Hepatocyte (in vitro differentiated cells): ENCODE measurements at places on chromosomes 6 and 20.

DNA sequence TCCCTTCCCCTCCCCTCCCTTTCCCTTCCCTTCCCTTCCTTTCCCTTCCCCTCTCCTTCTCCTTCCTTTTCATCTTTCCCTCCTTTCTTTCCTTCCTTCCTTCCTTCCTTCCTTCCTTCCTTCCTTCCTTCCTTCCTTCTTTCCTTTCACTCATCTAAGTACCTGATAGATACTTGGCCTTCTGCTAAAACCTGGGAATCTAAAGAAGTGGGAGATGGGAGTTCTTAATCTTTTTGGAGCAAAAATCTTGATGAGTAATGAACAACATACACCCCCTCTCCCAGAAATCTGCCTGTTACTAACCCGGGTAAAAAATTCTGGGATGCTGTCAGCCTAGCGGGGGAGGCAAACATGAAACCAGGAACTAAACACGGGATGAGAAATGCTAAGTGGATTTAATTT lies 100.7 kb downstream of the VEGFA start:
- no peak for DNase-seq

DNA sequence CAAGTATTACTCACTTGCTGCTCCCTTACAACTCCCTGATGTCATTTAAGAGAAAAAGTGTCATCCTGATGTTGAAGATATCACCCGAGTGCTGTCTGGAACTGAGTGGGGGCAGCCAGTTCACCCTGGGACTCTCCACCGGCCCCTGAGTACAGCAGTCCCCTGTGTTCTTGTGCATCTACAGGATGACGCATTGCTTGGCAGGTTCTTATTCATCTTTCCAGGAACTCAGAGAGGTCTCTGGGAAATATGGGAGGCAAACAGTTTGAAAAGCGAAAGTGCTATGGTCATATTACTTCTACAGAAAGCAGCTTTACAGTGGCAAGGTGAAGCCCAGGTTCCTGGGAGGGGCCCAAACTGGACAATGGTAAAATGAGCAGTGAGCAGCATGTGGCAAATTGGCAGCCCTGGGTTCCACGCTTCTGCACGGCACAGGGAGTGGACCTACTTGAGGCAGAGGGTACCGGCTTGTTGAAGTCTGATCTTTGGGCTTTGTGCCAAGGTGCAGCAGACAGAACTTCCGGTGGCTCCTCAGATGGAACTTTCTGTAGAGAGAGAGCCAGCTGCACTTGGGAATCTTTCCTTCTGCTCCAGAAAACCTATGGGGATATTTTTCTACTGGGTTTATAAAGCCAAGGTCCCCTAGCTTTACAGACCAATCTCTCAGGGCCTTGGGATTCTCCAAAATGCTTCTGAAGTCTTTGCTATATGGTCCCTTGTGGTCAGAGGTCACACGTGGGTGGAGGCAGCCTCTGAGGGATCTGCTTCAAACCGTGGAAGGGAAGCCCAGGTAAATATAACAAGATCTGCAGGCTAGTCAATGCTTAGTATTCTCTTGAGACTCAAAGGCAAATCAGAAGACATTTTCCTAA lies 128.3 kb downstream of the MAP3K7 start:
- DNase-seq = no peak

DNA sequence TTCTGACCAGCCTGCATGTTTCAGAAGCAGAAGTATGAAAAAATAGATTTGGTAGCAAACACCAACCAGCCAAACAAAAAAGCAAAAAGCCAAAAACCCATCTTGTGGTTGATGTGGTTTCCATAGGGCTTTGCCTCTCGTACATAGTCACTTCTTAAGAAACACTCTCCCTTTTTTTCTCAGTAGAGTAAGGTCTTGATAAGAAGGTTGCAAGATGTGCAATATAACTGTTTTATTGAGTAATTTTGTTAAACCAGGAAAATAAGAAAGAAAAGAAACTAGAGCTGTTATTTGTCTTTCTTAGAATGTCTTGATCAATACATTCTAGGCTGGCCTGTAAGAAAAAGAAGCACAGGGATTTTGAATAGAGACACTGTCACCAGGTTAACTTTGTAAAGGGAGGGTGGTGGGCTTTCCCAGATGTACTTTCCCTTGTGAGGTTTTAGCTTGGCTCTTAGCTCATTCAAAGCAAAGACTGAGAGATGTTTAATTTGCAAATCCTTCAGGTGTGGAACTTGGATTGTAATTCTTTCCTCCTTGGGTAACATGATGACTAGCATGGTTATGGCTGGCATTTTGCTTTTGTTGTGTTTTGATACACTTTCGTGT lies 49.7 kb downstream of the AKAP12 start:
- no peak for DNase-seq

DNA sequence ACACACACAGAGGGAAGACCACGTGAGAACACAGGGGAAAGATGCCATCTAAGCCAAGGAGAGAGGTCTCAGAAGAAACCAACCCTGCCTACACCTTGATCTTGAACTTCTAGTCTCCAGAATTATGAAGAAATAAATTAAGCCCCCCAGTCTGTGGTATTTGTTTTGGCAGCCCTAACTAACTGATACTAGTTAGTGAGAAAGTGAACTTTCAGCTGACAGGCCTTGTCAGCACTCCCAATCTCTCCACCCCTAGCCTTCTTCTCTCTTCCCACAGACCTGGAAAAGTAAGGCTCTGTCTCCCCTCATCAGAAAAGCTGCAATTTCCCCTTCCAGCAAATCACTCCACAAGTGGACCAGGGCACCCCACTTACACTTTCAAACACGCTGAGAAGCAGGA lies 108.6 kb upstream of the CDYL start:
- DNase-seq = no peak

DNA sequence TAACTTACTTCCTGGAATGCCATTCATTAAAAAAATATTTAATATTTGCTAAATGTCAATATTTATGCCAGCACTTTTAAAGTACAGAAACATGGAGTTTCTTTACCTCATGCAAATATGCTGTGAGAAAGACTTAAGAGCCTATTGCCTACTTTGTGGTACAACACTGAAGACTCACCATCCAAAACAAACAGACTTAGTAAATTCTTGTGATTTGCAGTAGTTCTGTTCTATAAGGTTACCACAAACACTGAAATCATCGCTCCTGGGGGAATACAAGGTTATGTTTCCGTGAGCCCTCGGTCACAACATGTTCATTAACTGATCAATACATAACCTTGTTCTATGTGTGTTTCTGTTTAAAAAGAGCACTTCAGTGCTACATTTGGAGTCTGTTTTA lies 78.3 kb downstream of the ATG5 start:
- DNase-seq = no peak
